Gastroesophageal sphincter (tissue), 4 donors: ENCODE measurements at places on chromosomes 16 and 17. TPM values are rescaled to one million over a fixed set of nuclear protein-coding genes. Genes with fewer than 3 reads are reported as not detected.

The HYDIN gene
- 7.1 TPM for total RNA-seq

The CD7 gene
- total RNA-seq = not detected

The ITGB3 gene
- total RNA-seq = 57.1 TPM

- ATAC-seq = no peak
These were observed 11.0 kb downstream of the CCDC47 start for GRCh38 chr17:63762161-63763078.

GRCh38 chr17:82315703-82316358 lies 1.6 kb downstream of the CD7 start:
- no peak for ATAC-seq

DNA sequence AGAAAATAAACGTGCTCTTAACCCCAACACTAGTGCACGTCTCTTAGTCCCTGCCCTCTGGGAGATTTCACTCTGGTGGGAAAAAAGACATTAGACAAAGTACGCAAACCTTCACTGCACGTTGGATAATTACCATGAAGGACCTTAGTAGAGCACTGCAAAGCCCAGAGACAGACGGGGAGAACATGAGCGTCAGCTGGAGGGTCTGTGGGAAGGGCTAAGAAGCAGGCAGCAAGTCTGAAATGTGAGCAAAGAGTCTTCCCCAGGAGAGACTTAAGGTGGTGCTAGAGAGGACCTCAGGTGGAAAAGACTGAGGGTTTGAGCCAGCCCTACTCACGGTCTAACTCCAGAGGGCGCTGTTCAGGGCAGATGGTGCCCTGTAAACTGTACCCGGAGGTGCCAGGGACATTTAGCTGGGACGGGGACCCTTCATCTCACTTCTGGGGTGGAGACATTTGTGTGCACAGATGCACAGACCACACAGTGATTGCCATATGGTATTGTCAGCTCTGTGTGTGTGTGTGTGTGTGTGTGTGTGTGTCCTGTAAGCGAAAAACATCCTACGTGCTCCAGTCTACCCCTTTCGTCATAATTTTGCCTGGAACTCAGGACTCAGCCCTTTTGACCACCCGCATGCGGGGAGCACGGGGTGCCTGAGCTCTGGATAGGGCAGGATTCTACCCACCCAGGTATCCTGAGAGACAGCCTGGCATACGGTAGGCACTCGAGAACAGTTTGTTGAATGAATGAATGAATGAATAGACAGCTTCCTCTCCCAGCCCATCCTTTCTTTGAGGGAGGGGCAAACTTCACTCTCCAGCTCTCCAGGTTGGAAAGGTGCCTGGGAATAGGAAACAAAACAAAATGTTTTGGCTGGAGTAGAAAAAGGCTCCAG lies 10.1 kb upstream of the STAC2 start:
- no peak for ATAC-seq
